ENCODE measurements at places on chromosomes 4 and X. TPM values are rescaled to one million over a fixed set of nuclear protein-coding genes. Genes with fewer than 3 reads are reported as not detected.

GRCh38 chr4:95742872-95743271 lies 97.0 kb upstream of the PDHA2 start:
- no peak for DNase-seq

DNA sequence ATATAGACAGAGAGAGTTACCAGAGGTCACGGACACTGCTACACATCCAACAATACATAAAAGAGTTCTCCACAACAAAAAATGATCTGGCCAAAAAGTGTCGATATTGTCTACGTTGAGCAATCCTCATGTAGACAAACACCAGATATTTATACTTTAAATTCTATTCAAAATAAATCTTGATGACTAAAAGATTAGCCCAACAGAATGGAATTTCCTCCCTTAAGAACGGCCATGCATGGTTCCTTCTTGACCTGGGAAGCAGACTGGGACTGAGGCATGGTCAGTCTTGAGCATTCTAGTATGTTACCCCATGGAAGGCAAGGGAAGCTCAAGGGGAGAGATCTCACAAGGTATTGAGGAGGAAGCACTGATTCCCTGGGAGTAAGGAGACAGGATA lies 43.5 kb downstream of the LHFPL1 start:
- DNase-seq: no peak

Gene PF4V1
- total RNA-seq: not detected

- DNase-seq: no peak
These were observed 57.3 kb downstream of the SEPTIN11 start for GRCh38 chr4:77006753-77007353.

DNA sequence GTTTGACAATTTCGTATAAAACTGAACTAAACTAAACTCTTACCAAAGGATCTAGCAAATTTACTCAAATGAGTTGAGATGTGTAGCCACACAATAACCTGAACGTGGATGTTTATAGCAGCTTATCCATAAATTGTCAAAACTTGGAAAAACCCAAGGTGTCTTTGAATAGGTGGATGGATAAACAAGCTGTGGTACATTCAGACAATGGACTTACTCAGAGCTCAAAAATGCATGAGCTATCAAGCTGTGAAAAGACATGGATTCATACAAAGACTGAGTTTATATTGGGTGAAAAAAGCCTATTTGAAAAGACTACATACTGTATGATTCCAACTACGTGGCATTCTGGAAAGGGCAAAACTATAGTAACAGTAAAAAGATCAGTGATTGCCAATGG lies 69.5 kb downstream of the LARP1B start:
- no peak for DNase-seq

DNA sequence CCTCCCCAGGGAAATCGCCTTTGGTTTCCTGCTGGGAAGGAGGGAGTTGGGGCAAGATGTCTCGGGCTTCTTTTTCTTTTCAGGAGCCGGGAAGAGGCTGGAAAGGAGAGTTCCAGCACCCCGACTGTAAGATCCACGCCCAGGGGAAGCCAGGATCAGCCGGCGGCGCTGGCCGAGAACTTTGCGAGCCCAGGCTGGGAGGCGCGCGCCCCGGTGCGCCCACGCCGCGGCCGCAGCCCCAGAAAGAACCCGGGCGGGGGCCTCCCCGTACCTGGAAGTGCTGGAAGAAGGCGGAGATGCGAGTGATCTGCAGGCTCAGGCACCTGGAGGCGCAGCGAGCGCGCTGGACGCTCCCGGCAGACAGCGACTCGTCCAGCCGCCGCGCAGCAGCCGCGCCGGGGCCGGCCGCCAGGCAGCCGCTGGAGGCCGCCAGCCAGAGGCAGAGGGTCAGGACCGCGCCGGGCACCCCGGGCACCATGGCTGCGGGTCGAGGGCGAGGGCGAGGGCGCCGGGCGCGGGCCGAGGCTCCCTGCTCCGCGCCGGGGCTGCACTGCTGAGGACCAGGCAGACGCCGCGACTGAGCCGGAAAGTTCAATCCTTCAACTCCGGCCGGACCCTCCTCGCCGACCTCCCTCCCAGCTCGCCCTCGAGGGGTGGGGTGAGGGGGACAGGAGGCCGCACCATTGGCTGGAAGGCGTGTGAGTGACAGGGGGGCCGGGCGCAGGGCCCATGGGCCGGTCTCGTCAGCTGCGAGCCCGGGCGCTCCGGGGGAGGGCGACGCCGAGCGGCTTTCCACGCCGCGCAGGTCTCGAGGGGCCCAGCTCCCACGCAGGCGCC lies at the start of gene ANOS1:
Gene ANOS1, minus strand, starts transcription at position 579 of the 837 bp plus-strand sequence. Its CDS starts 101 bp downstream, at position 478.
- peak; percentile 85 for DNase-seq

Gene FATE1
- total RNA-seq: not detected

Measured in posterior vena cava (tissue), 2 donors.